ENCODE measurements at places on chromosomes 11 and 22.
A peak's percentile ranks its signal among the peaks of the same experiment; 100 is the strongest.

GRCh38 chr11:125923012-125923579 is 18.8 kb downstream of the DDX25 start:
- H3K4me1 ChIP-seq: no peaks in the 10 kb centered on the region
- H3K4me3 ChIP-seq: no peak overlapping the region
- H3K27ac ChIP-seq: no peak overlapping the region
- DNase-seq: peak; percentile 61

DNA sequence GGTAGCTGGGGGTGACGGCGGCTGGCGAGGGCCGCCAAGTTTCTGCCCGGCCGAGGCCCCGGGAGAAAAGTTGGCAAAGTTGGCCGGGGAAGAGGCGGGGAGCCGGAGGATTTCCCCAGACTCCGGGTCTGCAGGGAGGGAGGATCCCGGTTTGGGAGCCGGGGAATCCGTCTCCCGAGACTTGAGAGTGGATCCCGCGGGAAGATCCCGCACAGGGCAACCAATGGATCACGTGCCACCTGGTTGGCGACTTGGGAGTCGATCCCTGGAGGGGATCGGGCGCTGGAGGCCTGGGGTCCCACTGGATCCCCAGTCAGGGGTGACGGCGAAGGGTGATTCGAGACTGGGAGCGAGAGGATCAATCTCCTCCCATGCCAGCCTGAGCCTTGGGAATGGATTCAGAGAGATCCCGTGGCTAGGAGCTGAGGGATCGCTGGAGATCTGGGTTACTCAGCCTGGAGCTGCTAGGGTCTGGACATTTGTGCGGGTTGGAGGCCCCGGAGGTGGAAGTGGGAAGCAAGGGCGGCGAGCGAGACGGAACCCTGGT is 394 bp downstream of the KIAA1671 start:
- H3K27me3 ChIP-seq: peaks cover 34% of the 10 kb centered on the region
- H3K36me3 ChIP-seq: no peaks in the 10 kb centered on the region
- H3K4me3 ChIP-seq: peak overlapping the region; percentile 62

- H3K27me3 ChIP-seq: no peaks in the 10 kb centered on the region
- H3K4me3 ChIP-seq: no peak overlapping the region
- DNase-seq: no peak
- no peak overlapping the region for H3K27ac ChIP-seq
- H3K36me3 ChIP-seq: no peaks in the 10 kb centered on the region
These were observed 8.7 kb downstream of the SLC16A8 start for GRCh38 chr22:38075105-38075825.

- no peak for DNase-seq
- no peak overlapping the region for H3K27ac ChIP-seq
- peaks cover 23% of the 10 kb centered on the region for H3K36me3 ChIP-seq
- no peaks in the 10 kb centered on the region for H3K27me3 ChIP-seq
- H3K4me3 ChIP-seq: no peak overlapping the region
These were observed 57.0 kb downstream of the PHF21A start for GRCh38 chr11:46064221-46064620.
